Activated T-helper 17 cell treated with anti-CD3 and anti-CD28 coated beads, Interleukin-2, amount 50 U/mL, for 72 hours (primary cell): ENCODE measurements at places on chromosomes 6 and 20. TPM values are rescaled to one million over a fixed set of nuclear protein-coding genes. Genes with fewer than 3 reads are reported as not detected.

The ZNF341 gene
- total RNA-seq, result 6.4 TPM

The ANKEF1 gene
- total RNA-seq, result 2.4 TPM

The TAAR5 gene
- not detected for total RNA-seq

The SPDEF gene
- 0.26 TPM for total RNA-seq

DNA sequence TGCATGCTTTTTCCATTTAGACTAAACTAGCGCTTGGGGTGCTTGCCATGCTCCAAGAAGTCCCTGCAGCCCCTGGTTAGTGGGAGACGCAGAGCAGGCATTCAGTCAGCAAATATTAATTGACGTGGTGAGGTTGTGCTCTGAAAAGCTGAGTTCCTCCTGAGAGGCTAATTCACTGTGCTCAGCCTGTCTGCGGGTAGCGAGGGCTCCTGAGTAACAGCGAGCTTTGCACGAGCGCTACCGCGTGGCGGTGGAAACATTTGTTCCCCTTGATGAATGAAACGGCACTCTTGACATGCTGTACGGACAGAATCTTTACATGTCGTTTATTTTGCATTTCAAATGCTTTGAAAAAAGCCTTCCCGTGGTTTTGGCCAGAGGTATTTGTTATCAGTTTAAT, 170.6 kb upstream of the AGPAT4 start:
- ATAC-seq, result no peak

- ATAC-seq, result no peak
Measured at GRCh38 chr6:36627141-36627540, 33.0 kb downstream of the SRSF3 start.
